Activated T-helper 1 cell treated with anti-CD3 and anti-CD28 coated beads, Interleukin-2, amount 50 U/mL, for 16 hours (primary cell): ENCODE measurements at places on chromosomes 7 and 10.

DNA sequence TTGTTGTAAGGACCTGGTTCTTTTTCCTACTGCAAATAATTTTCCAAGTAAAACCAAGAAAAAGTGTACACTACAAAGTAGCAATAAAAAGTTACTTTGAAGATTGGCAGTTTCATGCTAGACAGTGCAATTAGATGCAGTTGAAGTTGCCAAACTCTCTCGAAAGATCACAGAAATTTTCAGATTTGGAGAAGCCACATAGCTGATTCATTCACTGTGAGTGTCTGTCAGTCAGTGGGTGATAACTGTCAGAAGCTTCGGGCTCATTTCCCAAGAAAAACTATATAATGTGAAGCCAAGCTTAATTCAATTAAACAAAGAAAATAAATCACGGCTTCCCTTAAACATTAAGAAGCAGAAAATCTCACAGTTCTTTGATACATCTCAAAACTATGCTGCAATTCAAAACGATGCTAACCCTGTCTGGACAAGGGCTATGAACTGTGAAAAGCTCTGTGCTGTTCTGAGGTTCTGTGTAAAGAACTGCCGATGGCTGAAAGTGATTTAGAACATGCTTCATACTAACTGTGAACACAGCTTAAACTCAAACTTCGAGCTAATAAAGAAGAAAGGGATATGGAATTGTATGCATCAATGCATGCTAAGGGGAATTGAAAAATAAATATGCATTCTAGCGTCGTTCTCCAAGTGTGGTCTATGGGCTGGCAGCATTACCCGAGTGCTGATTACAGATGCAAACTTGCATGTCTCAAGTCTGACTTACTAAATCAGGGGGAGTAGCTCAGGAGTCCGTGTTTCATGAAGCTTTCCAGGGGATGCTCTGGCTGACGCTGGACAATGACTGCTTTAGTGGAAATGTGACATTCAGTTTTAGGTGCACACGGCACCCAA lies 557.4 kb downstream of the CALN1 start:
- DNase-seq = no peak

- DNase-seq = no peak
Observed at GRCh38 chr10:132253092-132253687, 54.6 kb downstream of the STK32C start.

- no peak for DNase-seq
Observed at GRCh38 chr7:96723622-96724021, 14.0 kb upstream of the SEM1 start.

- DNase-seq = no peak
Observed at GRCh38 chr10:22158426-22158825, 59.4 kb downstream of the EBLN1 start.

DNA sequence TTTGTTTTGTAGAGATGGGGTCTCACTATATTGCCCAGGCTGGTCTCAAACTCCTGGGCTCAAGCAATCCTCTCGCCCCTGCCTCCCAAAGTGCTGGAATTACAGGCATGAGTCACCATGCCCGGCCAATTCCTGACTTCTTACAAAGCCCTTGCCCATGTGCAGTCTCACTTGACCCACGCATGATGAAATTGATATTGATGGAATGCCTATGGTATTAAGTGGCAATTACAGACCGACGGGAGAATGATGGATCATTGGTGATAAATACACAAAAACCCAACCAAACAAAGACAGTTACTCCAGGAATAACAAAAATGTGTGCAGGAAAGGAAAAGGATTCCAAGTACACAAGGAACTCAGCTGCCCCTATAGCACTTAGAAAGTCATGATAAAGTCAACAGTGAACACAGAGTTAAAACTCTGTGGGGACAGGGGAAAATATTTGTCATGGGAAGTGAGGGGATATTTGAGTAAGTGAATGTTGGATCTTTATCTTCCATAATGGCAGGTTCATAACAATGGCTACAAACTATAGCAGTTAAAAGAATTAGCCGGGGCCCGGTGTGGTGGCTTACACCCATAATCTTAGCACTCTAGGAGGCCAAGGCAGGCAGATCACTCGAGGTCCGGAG lies 21.6 kb downstream of the HIP1 start:
- DNase-seq = no peak

GRCh38 chr10:105189463-105189800 lies 548.3 kb downstream of the SORCS3 start:
- no peak for DNase-seq

DNA sequence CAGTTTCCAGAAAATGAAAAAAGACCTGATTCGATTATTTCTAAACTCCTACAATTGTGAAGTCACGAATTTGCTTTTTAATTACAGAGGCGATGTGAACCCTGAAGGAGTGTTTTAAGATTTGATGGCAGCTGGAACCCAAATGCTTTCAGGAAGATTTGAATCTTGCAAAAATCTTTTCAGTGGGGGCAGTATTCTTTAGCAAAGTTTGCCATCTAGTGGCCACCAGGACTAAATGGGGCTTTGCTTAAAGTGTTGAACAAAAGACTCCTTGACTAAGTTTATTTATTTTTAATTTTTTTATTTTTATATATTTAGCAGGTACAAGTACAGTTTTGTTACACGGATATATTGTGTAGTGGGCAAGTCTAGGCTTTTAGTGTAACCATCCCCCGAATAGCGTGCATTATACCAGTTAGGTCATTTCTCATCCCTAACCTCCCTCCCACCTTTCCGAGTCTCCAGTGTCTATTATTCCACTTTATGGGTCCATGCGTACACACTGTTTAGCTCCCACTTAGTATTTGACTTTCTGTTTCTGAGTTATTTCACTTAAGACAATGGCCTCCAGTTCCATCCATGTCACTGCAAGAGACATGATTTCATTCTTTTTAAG lies 98.8 kb downstream of the CACNB2 start:
- DNase-seq = no peak

DNA sequence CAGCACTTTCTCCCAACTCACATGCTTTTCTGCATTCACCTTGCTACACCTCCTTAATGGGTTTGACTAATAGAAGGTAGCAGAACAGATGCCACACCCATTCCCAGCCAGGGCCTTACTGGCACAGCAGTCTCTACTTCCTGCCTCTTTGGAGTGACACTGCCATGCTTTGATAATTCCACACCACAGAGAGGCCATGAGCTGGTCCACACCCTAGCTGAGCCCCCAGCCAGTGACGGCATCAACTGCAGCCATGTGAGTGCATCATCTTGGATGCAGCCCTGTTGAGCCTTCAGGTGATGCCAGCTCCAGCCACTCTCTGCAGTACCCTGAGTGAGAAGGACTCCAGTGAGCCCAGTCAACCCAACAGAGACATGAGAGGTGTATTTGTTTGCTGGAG lies 27.5 kb upstream of the EZH2 start:
- DNase-seq = no peak

GRCh38 chr7:483656-484355 lies 35.8 kb downstream of the PDGFA start:
- no peak for DNase-seq

DNA sequence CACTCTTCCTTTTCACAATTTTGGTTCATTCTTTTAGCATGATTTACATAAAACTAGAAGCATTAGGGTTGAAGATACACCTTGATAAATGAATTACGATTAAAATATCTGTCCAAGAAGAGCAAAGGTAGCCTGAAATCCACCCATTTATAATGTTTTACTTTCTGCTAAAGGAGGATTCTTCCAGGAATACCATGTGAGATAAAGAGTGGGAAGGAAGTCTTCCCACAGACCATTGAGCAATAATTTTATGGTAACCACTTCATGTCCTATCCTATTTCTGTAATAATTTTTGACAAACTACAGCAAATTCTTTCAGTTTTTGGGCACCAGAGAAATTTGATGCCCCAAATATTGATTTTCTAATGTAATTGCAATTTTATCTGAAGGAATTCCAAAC lies 150.6 kb upstream of the STEAP4 start:
- DNase-seq = no peak

DNA sequence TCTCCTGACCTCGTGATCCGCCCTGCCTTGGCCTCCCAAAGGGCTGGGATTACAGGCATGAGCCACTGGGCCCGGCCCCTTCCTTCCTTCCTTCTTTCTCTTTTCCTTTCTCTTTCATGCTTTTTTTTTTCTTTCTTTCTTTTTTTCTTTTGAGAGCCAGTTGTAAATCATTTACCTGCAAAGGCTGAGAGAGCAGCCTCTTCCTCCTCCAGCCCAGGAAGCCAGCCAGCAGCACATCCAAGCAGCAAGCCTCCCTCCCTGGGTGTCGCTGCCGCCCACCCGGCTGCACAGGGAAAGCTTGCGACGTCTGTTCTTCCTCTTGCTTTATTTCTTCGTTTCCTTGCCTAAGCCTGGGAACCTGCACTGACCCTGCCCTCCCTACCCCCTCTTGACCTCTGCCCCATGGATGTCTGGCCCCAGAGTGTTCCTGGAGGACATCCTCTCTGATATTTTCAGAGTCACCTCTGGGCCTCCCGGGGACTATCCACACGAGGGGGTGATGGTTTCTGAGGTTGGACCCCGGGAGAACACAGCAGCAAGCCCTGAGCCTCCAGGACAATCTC lies 62.8 kb upstream of the MYL10 start:
- DNase-seq = no peak

- DNase-seq = no peak
Observed at GRCh38 chr10:114174695-114175188, 739 bp upstream of the CCDC186 start.

GRCh38 chr10:69696073-69696731 lies 66.2 kb downstream of the FAM241B start:
- no peak for DNase-seq

DNA sequence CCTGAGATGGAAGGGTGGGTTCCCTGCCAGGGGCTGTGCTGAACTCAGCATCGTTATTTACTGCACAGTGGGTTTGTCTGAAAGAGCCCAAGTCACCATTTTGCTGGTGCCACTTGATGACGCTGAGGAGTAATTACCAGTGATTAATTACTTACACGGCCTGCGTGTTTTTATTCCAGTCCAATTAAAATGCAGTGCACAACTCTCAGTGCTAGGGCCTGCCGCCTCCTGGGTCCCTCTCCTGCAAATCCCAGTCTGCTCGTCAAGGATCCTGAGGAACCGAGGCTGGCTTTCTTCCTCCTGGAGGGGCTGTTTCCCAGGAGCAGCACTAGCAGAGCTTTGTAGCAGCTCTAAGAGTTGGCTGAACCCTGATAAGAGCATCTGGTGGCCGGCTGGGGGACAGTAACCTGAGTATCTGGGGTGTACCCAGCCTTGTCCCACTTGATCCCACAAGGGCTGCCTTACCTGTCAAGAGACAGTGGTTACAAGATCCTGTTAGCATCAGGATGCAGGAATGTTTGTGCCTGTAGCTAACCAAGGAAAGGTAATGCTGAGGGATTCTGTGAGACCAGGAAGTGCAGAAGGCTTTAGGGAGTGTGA lies 45.1 kb upstream of the LRRC4 start:
- DNase-seq = no peak

- no peak for DNase-seq
Observed at GRCh38 chr7:152752200-152752912, 7.2 kb upstream of the ACTR3B start.

DNA sequence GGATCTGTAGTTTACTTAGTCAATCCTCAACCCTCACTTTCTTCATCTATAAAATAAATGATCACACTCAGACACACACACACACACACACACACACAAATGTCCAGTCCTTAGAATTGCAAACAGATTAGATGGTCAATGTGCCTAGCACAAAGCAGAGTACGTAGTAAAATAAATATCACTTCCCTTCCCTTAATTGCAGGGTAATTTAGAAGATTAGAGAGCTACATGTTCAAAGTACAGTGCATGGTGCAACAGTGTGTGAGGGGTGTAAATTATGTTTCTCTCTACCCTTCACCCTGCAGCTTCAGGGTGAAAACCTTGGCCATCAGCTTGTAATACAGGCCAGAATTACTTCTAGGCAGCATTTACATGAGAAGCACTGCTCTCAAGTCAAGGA lies 187.0 kb upstream of the GHITM start:
- no peak for DNase-seq

DNA sequence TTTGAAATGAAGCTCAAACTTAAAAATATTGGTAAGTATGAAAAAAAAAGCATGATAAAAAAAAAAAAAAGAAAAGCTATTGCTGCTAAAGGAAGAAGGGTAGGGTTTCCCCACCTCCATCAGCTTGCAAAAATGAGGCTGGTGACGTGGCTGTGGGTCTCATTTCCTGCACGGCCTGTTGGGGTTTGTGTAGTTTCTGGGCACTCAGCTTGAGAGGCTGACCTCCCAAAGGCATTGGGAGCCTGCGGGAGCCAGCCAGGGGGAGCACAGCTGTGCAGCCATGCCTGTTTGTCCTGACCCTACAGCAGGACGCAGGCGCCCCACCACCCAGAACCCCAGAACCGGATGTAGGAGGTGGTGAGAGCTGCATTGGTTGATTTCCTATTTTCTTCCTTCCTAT lies 48.8 kb upstream of the CARD11 start:
- DNase-seq = peak; percentile 27

- DNase-seq = no peak
Observed at GRCh38 chr7:128035712-128036111, 4.5 kb upstream of the LRRC4 start.

DNA sequence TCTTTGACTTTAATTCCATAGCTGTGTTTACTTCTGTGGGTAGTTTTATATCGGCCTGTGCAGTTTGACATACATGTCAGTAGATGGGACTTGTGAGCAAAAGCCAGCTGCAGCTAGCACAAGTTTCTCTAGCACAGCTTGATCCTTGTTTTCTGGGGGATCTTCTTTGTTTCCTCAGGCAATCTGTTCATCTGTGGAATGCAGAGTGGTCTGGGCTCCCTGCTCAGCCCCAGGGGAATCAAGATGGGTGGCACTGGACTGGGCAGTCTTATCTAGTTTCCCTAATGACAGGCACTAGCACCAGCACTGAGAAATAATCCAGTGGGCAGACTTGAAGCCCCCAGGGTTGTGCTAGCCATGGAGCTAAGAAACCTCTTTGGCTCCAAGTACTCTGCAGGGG lies 40.8 kb downstream of the CYP2C19 start:
- DNase-seq = no peak

DNA sequence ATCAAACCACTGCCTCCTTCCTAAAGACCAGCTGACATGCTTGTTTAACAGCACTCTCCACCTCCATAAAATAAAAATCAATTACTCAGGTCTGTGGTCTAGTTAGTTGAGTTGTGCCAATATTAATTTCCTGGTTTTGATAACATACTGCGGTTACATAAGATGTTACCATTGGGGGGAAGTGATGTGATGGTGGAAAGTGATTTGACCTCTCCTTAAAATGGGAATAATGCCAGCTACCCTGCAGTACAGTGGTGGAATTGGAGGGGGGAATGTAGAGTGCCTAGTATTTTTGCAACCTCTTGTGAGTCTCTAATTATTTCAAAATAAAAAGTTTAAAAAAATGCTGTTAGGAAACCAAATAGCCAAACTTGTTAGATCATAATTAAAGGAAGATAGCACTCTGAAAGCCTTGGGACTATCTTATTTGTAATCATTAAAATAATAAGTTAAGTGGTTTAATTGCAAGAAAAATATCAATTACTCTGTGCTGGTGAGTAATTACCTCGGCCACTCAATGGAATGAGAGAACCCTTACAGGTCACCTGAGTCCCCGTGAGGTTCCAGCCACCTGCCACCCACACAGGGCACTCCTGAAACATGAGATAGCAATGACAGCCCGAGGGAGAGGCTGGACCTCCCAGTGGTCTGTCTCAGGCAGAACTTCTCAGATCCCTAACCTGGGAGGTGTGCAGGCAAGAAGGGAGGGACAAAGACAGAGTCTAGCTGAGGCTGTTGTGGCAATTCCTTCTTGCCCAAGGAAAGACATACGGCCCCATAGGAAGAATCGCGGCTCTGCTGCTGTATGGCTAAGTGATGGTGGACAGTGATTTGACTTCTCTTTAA lies 94.1 kb downstream of the SH3PXD2A start:
- no peak for DNase-seq
